ENCODE measurements at places on chromosomes 3 and 15.

DNA sequence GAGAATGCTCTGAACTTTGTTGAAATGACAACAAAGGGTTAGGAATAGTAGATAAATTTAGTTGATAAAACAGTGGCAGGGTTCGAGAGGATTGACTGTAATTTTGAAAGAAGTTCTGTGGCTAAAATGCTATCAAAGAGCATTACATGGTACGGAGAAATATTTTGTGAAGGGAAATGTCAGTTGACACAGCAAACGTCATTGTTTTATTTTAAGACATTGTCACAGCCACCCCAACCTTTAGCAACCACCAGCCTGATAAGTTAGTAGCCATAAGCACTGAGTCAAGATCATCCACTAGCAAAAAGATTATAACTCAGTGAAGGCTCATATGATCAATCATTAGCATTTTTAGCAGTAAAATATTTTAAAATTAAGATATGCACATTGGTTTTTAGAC lies 8.7 kb upstream of the ST3GAL6 start:
- DNase-seq, result no peak

- no peak for DNase-seq
These were observed 325.6 kb upstream of the AZI2 start for GRCh38 chr3:28674212-28674611.

GRCh38 chr15:86743283-86743903 lies 663.7 kb downstream of the AGBL1 start:
- no peak for DNase-seq

GRCh38 chr3:195570912-195571311 lies 12.8 kb downstream of the APOD start:
- no peak for DNase-seq

GRCh38 chr15:75840659-75841058 lies 2.6 kb upstream of the UBE2Q2 start:
- no peak for DNase-seq

- no peak for DNase-seq
These were observed 62.5 kb downstream of the POLQ start for GRCh38 chr3:121483290-121483689.

DNA sequence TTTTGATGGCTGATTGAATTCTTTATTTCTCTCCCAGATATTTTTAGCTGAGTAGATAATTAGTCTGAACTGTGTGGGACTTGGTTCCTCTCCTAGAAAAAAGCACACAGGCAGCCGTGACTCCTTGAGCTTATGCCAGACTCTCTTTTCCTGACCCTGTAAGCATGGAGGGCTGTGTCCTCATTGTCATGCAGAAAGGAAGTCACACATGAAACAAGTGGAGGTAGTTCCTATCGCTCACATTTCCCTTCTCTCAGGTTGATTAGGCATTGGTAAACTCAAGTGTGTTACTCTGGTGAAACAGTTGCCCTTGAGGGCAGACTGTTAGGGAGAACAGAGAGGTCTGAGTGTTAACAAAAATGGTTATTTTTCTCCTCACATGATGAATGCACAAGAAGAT lies 6.3 kb upstream of the RTP4 start:
- no peak for DNase-seq

DNA sequence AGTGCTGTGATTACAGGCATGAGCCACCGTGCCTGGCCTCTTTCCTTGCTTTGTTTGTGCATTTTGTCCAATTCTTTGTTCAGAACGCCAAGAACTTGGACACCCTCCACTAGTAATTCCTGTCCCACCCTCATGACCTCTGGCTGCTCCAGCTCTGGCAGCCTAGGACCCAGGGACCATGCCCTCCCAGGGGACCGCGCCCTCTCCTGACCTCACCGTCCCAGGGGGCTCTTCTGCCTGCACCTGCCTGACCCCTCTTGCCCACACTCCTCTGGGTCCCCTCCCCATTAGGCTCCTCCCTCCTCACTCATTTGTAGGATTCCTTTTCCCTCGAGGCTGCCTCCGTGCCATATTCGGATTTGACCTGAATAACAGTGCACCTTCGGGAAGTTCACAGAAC lies 41.1 kb downstream of the FSD2 start:
- no peak for DNase-seq

DNA sequence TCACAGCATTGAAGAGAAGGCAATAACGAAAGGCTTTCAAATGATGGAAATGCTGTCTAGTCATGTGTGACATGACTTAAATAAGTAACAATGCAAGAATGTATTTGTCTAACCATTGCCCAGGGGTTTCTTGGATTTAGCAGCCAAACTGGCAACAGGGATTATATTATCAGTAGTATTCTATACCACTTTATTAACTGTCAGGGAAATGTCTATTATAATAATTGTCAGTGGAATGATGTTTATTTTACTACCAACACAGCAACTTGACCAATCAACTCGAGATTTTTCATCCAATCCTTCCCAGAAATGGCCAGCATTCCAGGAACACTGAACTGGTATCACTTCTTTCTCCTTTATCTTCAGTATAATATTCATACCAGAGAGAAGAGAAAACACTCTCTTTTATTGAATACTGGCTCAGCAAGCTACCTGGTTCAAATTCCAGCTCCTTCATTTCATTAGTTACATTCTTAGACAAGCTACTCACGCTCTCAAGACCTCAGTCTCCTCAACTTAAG lies 66.2 kb downstream of the FOXP1 start:
- no peak for DNase-seq

DNA sequence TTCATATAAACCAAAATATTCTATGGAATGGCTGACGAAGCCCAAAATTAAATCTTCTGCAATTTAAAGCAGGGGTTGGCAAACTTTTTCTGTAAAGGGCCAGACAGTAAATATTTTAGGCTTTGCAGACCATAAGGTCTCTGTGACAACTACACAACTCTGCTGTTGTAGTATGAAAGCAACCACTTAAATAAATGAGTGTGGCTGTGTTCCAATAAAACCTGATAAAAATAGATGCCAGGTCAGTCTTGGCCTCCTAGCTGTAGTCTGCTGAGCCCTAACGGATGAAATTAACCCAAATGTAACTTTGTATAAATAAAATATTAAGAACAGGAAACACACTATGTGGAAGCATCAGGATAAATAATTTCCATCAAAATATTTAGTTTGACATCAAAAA lies 104.2 kb downstream of the FBXL22 start:
- DNase-seq, result no peak

- no peak for DNase-seq
These were observed 15.1 kb downstream of the RAB5A start for GRCh38 chr3:19961960-19962359.

DNA sequence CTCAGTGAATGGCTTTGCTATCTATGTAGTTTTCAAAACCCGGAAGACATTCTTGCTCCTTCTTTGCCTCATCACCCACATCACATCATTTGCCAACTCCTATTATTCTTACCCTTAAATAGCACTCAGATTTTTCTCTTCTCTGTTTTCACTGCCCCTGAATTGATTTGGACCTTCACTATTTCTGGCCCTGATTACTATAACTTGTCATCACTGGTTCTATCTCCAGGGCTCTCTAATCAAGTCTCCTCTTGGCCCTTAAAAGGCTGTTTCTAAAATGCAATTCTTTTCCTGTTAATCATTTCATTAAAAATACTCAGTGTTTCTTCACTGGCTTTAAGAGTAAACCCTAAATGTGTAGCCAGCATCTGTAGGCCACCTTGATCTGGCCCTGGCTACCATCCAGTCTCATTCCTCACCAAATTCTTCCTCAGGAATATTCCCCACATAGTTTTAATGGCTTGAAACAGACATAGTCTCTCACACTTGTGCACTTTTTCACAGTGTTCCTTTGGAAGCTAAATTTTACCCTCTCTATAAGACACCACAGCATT lies 437.1 kb upstream of the CBLB start:
- DNase-seq, result no peak

DNA sequence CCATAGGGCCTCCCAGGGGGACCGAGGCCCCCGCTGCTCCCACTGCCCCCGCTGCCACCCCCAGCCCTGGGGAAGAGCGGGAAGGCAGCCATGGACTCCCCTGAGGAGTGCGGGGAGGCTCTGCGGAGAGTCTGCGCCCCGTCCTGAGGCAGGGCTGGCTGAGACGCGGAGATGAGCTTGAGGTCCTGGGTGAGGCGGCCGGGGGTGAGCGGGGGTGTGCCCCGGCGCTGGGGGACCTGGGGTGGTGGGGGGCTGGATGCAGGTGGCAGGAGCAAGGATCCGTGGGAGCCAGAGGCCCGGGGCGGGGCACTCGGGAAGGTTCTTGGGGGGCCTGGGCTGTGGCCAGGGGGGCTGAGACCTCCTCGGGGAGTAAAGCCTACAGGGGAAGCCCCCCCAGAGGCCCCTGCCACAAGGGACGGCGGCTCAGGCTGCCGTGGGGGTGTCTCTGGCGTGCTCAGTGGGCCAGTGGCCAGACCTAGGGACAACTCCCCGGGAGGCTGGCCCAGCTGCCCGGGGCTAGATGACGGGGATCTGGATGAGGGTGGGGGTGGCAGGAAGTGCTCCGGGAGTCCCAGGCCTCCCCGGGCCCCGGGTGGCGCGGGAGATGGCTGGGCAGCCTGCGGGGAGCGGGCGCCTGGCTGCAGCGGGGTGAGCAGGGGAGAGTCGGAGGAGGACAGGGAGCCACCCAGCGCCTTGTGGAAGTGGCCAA lies 45.9 kb downstream of the HCN4 start:
- DNase-seq, result no peak
